ENCODE measurements at places on chromosomes 2 and 18. TPM values are rescaled to one million over a fixed set of nuclear protein-coding genes. Genes with fewer than 3 reads are reported as not detected.

STARD6 gene
- not detected for total RNA-seq

EDAR gene
- not detected for total RNA-seq

SKOR2 gene
- total RNA-seq: not detected

TPGS2 gene
- 180 TPM for total RNA-seq

CXXC1 gene
- total RNA-seq: 39.7 TPM

REG3A gene
- not detected for total RNA-seq

KIF5C gene
- total RNA-seq: 0.58 TPM

AKAIN1 gene
- not detected for total RNA-seq

CAD gene
- 41.5 TPM for total RNA-seq

MRO gene
- total RNA-seq: under 0.01 TPM

MRPS5 gene
- total RNA-seq: 39.9 TPM

ARHGAP25 gene
- 0.66 TPM for total RNA-seq

ST6GAL2 gene
- under 0.01 TPM for total RNA-seq

NR4A2 gene
- total RNA-seq: 0.33 TPM

ZNF2 gene
- 13.1 TPM for total RNA-seq

SIX3 gene
- not detected for total RNA-seq

ASB18 gene
- not detected for total RNA-seq

VIL1 gene
- not detected for total RNA-seq

SLC14A1 gene
- 81.0 TPM for total RNA-seq

NPHP1 gene
- total RNA-seq: 5.1 TPM

HOXD12 gene
- not detected for total RNA-seq

ANKRD62 gene
- total RNA-seq: not detected

CDC42EP3 gene
- 8.7 TPM for total RNA-seq

PNKD gene
- 29.1 TPM for total RNA-seq

FRZB gene
- 0.44 TPM for total RNA-seq

MTCL1 gene
- 80.1 TPM for total RNA-seq

TMEM247 gene
- total RNA-seq: not detected

MPP4 gene
- 0.99 TPM for total RNA-seq

RNASEH1 gene
- 28.3 TPM for total RNA-seq

SAP130 gene
- total RNA-seq: 5.1 TPM

MGAT4A gene
- 0.83 TPM for total RNA-seq

Data from smooth muscle cell of trachea (primary cell).